ENCODE measurements at places on chromosomes 2 and 18.

GRCh38 chr2:42099438-42100173 is 51.8 kb downstream of the PKDCC start:
- DNase-seq, result no peak

GRCh38 chr2:105144941-105145300 is 96.6 kb upstream of the GPR45 start:
- no peak for DNase-seq

DNA sequence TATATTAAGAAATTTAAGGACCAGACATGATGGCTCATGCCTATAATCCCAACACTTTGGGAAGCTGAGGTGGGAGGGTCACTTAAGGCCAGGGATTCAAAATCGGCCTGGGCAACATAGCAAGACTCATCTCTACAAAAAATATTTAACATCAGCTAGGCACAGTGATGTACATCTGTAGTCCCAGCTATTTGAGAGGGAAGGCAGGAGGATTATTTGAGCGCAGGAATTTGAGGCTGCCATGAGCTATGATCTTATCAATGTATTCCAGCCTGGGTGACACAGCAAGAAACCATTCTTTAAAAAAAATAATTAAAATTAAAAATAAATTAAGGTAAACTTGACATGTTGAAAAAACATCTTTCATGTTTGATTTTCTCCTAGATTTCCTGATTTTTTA is 564.2 kb downstream of the MBD2 start:
- no peak for DNase-seq

- DNase-seq, result no peak
Measured at GRCh38 chr2:195027947-195028346, 629.1 kb upstream of the SLC39A10 start.

GRCh38 chr2:1658394-1659151 is 85.7 kb downstream of the PXDN start:
- no peak for DNase-seq

DNA sequence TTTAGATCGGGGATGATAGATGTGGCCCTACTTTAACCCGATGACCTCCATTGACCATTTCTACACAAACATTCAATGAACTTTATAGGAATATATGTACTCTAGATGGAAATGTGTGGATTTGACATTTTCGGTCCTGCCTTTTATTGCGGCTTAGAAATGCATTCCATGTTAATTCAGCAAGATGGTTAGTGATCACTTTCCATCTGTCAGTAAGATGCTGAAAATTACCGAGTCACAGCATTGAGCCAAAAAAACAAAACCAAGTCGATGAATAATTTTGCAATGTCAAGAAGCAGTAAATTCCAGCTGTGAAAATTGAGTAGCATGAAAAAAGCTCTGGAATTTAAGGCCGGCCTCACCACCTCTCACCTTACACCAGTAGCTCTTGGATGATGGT is 1642.6 kb upstream of the NXPH2 start:
- no peak for DNase-seq

DNA sequence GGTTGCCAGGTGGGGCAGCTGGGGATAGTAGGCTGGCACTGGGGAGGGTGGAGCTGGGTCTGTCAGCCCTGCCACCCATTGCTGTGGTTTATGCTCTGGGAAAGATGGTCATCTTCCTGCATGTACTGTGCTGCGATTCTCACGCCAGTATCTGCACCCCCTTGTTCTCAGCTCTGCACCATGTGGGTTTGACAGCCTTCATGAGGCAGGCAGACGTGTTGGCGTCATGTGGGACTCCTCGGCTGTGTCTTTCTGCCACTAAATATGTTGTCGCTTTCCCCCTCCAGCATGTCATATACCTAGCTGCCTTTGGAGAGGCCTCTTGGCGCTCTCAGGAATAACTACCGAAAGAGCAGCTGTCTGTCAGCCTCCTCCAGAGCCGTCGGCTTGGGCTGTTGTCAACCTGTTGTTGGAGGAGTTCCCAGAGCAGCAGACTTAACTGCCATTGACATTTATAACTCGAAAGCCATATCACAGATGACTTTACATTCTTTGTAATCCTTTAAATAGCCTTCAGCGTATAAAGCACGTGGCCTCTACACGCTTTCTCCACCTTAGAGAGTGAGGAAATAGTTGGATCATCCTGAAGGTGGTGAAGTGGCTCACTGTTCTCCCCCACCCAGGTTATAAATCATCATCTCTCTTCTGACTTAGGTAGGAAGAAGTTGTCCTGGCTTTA is 80.4 kb upstream of the MGAT5 start:
- DNase-seq, result no peak

DNA sequence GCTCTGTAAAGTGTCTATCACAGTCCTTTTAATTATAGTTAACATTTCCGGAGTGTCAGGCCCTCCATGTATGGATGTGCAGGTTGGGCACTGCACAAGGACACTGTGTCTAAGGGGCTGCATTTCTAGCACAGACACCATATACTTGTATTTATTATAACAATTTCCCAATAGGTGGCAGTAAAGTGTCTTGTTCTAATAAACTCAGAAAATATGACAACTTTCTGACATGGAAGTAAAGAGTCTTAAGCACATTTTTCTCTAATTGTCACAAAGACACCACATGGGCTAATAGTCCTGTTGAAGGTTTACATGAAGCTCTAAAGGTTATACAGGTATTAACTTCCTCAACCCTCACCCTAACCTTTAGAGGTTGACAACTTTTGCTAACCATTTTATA is 156.6 kb downstream of the DYSF start:
- DNase-seq, result no peak

DNA sequence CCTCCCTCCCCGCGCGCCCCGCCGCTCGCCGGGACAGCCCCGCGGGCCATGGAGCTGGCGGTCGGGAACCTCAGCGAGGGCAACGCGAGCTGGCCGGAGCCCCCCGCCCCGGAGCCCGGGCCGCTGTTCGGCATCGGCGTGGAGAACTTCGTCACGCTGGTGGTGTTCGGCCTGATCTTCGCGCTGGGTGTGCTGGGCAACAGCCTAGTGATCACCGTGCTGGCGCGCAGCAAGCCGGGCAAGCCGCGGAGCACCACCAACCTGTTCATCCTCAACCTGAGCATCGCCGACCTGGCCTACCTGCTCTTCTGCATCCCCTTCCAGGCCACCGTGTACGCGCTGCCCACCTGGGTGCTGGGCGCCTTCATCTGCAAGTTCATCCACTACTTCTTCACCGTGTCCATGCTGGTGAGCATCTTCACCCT is 865 bp downstream of the GALR1 start:
- no peak for DNase-seq

- no peak for DNase-seq
Measured at GRCh38 chr2:74009577-74009976, 24.9 kb downstream of the TET3 start.

GRCh38 chr2:159054032-159054334 is 85.5 kb downstream of the TANC1 start:
- DNase-seq, result no peak

GRCh38 chr2:212528106-212528856 is 10.3 kb downstream of the ERBB4 start:
- no peak for DNase-seq

- DNase-seq, result peak; percentile 5
Measured at GRCh38 chr18:3525870-3526420, 76.0 kb downstream of the TGIF1 start.

- no peak for DNase-seq
Measured at GRCh38 chr2:86298411-86299390, 38.7 kb downstream of the REEP1 start.

DNA sequence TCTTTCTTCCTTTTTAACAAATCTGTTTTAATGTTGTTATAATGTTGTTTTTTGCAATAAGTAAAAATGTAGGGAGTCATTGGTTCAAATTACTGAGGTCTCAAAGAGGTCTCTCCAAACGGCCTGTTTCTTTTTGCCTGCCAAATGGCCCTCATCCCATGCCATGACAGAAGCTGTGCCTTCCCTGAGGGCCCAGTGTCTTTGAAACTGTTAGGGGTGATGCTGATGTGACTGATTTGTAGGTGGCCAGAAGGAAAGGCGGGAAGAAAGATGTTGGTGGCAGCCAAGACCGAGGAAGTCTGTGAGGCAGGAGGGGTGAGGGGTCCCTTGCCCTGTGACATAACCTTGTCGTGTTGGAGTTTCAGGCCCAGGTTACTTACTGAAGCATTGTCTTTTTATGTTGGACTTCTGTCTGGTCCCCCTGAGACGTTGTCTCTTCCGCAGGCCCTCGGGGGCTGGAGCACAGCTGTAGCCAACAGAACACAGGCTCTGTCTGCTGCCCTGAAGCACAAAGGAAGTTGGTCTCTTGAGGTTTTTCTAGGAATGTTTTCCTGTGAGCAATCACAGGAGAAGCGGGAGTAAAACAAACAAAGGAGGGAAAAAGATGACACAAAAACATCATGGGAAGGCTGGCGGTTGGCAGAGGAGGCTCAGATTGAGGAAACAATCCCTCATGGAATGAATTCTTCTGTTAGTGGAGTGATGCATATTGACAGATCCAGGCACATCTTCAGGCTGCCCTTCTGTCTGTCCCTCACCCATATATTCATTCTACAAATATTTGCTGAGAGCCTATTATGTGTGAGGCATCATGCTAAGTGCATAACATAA is 4.9 kb upstream of the ST3GAL5 start:
- no peak for DNase-seq

GRCh38 chr18:74213429-74213828 is 65.1 kb downstream of the TIMM21 start:
- no peak for DNase-seq

DNA sequence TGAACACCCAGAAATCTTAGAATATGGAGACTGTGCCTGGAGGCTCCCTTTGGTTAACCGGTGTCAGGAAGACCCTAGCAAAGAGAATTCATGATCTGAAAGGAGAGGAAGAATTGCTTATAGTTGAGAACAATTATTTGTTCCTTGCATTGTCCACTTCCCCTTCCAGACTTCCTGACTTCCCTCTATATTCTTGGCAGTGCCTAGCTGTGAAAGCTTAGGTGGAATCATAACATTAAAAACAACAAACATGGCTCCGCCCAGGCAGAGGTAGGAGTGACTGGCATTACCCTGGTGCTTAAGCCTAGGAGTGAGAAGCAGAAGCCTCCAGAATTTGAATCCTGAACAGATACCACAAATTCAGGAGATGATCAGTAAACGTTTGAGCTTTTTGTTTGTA is 1.9 kb downstream of the TTL start:
- no peak for DNase-seq

DNA sequence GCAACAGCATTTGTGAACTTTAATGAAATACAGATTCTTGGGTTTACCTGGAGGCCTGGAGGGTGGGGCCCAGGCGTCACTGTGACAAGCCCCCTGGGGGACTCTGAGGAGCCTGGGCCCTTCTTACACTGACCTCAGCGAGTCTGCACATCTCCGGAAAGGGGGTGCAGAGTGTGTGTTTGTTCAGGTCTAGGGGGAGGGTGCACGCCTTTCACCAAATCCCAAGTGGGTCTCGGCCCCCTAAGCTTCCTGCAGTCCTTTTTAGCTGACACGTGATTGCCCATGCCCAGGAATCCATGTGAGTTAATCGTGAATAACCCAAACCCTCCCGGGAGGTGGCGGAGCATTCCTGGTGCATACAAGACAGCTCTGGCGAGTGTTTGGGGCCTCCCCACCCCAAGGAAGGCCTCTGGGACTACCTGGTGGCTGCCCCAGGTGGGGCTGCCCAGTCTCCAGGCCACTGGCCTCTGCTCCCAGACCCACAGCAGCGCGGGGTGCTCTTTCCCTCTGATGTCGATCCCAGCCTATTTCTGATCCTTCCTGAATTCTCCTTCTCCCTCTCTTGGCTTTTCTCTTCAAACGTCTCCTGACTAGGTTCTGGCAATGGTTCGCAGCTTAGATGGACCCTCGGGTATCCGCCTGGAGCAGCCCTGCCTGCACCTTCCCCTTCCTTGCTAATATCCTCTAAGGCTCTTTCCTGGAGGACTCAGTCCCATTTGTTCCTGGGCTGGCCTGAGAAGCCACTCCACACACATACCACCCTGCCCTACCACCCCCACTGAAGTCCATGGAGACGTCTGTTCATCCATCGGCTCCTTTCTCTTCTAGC is 10.0 kb downstream of the NGEF start:
- DNase-seq, result no peak

GRCh38 chr2:189880832-189881492 is 96.7 kb downstream of the PMS1 start:
- DNase-seq, result no peak

DNA sequence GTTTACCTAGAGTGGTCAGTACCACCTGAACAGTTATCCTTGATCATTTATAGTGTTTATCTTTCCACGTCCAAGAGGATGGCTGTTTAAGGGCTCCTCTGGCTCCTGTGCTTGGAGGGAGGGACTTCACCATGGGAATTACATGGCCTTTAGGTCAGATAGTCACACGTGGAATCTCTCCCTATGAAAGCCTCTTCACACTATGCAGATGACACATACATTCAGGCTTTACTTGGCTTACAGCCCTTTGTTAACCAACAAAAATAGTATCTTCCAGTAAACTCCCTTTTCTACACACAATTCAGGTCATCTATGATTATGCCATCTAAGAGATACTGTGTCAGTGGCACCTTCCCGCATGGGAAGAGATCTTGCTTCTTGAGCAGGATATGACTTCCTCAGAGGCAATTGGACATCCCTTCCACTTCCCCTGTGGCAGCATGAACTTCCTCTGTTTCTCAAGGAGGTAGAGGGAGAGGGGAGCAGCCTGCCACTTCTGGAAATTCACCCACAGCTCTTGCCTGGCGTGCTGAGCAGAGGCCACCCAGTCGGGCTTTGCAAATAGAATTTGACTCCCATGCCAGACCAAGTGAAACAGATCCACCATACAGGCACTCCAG is 53.5 kb downstream of the COLEC12 start:
- no peak for DNase-seq

GRCh38 chr2:52386433-52387030 is 1354.6 kb upstream of the NRXN1 start:
- no peak for DNase-seq

DNA sequence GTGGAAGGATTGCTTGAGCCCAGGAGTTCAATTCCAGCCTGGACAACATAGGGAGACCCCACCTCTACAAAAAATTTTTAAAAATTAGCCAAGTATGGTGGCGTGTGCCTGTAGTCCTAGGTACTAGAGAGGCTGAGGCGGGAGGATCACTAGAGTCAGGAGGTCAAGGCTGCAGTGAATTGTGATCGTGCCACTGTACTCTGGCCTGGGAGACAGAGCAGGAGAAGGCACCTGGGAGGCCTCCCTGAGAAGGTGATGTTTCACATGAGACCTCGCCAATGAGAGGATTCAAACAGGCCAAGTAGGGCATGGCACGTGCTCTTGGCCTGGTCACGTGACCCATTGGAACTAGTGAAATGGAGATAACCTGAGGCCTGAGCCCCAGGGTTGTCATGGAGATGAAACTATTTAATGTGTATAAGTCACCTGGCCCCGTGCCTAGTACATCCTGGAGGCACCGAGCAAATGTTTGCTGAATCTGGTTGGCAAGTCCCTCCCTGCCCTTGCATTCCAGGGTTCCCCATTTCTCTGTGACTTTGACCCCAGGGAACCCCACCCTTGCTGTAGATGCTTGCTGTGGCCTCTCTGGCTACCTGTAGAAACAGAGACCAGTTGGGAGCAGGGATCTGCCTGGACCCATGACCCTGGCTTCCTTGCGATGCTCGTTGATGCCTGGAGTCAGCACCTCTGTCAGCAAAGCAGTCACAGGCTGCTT is 26.1 kb upstream of the ROCK2 start:
- DNase-seq, result no peak

GRCh38 chr2:62227386-62228075 is 31.6 kb downstream of the B3GNT2 start:
- no peak for DNase-seq

Data from activated CD4-positive, CD25-positive, alpha-beta regulatory T cell treated with anti-CD3 and anti-CD28 coated beads, Interleukin-2, amount 50 U/mL, for 16 hours (primary cell).